ENCODE measurements at places on chromosomes 2 and 18. TPM values are rescaled to one million over a fixed set of nuclear protein-coding genes. Genes with fewer than 3 reads are reported as not detected.

Gene GPBAR1
- total RNA-seq, result 0.10 TPM

Gene SFXN5
- total RNA-seq, result 5.3 TPM

Gene KDSR
- 81.5 TPM for total RNA-seq

Gene PHOSPHO2
- 1.2 TPM for total RNA-seq

Gene WDR54
- 67.2 TPM for total RNA-seq

Gene MBOAT2
- 4.4 TPM for total RNA-seq

Gene NR4A2
- 29.7 TPM for total RNA-seq

Gene AFF3
- 1.5 TPM for total RNA-seq
